Temporal lobe (tissue), 4 donors: ENCODE measurements at places on chromosomes 11 and 22. TPM values are rescaled to one million over a fixed set of nuclear protein-coding genes. Genes with fewer than 3 reads are reported as not detected.

Gene C11orf54
- 28.5 TPM for total RNA-seq

Gene RPS25
- total RNA-seq: 1,273 TPM

Gene OR5P2
- total RNA-seq: not detected

Gene TIGD3
- total RNA-seq: 3.0 TPM

Gene GCAT
- 4.7 TPM for total RNA-seq

Gene OR2AG2
- total RNA-seq: 0.25 TPM

Gene TREH
- total RNA-seq: not detected
